ENCODE measurements at places on chromosomes 12 and 14.

- DNase-seq = no peak
These were observed 9.4 kb downstream of the ART4 start for GRCh38 chr12:14833952-14834351.

DNA sequence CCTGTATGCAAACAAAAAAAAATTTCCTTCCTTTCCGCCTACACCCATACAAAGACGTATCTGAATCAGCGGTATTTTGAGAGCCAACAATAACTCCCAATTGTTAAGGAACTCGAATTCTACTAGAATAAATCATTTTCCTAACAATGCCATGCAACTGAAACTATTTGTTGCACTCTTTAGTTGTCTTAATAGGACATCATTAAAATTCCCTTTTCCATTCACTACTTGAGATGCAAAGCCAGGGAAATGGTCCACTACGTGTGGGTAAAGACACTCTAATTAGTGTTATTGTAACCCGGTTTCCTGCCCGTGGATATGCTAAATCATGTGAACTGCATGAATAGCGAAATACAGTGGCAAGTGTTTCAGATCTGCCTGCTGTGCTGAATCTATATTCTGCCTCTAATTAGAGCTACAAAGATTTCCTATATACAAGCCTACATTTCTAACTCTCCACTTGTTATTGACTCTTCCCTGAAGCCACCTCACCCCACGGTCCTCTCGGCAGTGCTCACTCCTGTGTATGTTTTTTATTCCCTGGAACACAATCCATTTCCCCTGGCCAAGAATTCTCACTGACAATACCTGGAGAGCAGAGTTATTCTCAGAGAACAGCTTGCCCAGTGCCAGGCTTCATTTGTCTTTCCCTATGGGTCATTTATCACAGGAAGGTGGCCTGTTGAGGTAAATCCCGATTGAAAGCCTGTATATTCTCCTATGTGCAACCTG is 168.3 kb downstream of the PAWR start:
- DNase-seq = no peak

DNA sequence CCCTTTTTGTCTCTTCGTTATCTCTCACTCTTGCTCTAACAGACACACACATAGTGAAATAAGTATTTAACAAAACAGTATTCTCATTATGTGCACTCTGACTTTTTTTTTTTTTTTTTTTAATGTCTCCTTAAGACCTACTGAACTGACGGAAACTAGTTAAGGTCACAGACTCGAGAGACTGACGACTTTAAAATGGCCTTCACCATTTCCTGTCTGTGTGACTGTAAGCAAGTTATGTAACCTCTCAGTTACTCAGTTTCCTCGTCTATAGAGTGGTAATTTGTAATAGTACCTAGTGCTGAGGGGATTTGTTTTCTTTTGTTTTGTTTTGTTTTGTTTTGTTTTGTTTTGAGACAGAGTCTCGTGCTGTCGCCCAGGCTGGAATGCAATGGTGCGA is 284.8 kb downstream of the FBXL14 start:
- DNase-seq = no peak

GRCh38 chr12:105705765-105706164 is 375.3 kb downstream of the C12orf75 start:
- no peak for DNase-seq

GRCh38 chr12:46831335-46832129 is 5.7 kb upstream of the SLC38A4 start:
- no peak for DNase-seq

- DNase-seq = no peak
These were observed 426.1 kb downstream of the SOX5 start for GRCh38 chr12:23523339-23523738.

- DNase-seq = no peak
These were observed 480.4 kb downstream of the DIO2 start for GRCh38 chr14:79730953-79731352.

DNA sequence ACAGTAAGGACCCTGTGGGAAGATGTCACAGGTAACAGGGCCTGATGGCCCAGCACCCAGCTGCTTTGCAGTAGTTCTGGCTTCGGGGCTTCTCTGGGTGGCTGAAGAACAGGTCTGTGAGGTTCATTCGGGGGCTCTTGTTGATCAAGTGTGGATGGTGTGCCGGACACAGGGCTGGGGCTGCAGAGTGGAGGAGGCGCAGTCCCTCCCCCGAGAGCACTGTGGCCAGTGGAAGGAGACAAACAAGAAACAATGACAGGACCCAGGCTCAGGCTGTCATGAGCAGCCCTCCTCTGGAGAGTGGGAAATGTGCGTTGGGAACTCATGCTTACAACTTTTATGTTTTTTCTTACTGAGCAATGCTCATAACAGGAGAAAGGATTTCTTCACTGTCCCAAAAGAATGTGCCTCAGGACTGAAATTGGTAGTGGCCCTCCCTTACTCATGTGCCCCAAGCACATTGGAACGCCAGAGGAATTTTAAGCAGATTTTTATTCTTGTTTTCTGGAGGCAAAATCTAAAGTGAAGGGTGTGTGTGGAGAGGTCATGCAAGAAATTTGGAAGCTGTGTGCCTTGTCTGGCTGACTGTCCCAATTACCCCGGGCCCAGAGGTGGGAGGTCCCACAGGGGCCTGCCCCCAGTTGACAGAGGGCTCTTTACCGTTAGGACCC is 233.8 kb downstream of the CACNA1C start:
- DNase-seq = no peak

DNA sequence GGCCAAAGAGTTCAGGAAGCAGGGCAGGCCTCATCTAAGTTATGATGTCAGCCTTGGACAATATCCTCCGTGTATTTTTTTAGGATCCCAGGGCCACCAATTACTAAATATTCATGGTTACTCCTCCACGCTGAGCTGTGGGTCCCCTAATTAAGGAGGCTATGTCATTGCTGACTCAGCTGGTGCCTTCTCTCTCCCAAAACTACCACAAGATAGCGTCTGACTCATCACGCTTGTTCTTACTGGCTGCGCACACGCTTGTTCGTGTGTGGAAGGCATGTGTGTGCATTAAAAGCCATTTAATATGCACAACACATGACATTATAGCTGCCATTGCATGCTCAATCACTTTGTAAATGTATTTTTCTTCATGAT is 78.3 kb downstream of the GSC start:
- DNase-seq = no peak

- no peak for DNase-seq
These were observed 866 bp downstream of the KRT79 start for GRCh38 chr12:52832985-52833905.

DNA sequence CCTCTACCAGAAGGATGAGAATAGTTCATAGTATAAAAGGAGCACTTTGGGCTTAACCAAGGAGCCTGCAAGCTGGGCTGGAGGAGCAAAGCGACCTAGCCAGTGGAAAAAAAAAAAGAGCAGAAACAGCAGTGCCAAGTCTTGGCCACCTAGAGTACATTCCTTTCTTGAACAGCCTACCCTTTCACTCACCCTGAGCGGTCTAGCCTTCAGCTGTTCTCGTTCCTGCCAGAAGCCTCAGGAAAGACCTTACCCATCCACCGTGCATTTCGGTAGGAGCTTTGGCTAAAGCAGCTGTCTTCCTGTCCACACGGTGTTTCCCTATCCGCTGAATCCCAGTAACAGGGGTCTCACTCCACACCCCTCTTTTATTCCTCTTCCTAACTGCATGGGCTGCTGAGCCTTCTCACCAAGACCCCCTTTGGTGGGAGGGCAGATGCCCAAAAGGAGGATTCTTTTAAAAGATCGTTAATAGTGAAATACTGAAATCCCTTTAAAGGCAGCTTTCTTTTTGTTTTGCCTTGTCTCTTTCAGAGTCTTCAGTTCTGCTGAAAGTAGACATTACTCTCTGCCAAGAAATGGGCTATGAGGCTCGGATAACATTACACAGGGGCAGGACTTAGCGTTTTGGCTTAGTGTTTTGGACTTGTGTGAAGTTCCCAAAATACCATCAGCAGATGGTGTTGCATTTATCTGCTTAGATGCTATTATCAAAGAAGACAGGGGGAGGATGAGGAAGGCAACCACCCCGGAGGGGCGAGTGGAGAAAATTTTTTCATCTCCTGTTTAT is 88.5 kb upstream of the METAP2 start:
- DNase-seq = no peak

GRCh38 chr14:91997492-91997891 is 42.4 kb downstream of the TRIP11 start:
- no peak for DNase-seq

DNA sequence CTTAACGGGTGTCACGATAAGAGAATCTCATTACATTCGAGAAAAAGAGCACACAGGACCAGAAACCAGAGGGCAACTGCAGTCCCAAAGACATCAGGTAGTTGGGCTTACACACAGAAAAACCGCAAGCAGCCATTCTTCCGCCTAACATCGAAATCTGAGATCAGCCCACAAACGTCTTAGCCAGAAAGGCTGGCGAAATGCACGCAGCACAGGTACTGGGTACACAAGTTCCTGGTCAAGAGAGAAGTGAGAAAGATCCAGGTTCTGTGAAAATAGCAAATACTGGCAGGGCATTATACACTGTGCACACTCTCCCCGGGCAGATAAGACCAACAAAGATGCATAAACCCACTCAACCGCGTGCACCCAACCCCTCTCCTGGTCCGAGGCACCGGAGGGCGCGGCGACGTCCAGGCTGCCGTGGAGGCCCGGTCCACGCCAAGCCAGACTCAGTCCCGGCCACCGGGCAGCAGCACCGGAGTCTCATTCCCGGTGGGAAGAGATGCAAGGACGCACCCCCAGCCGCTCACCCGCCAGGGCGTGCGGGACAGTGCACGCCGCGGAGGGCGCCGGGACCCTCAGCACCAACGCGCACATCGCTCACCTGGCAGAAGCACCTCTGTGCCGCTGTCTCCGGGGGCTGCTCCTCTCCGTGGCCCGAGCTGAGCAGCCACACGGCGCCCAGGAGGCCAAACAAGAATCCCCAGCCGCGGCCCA is 437 bp downstream of the ERO1A start:
- DNase-seq = no peak

- no peak for DNase-seq
These were observed 53.8 kb upstream of the GSC start for GRCh38 chr14:94823556-94824341.

- no peak for DNase-seq
These were observed 36.8 kb downstream of the PPTC7 start for GRCh38 chr12:110546339-110546738.

- no peak for DNase-seq
These were observed 80.3 kb downstream of the DCAF5 start for GRCh38 chr14:69072584-69072983.

GRCh38 chr14:88533064-88533602 is 21.7 kb downstream of the PTPN21 start:
- DNase-seq = no peak

DNA sequence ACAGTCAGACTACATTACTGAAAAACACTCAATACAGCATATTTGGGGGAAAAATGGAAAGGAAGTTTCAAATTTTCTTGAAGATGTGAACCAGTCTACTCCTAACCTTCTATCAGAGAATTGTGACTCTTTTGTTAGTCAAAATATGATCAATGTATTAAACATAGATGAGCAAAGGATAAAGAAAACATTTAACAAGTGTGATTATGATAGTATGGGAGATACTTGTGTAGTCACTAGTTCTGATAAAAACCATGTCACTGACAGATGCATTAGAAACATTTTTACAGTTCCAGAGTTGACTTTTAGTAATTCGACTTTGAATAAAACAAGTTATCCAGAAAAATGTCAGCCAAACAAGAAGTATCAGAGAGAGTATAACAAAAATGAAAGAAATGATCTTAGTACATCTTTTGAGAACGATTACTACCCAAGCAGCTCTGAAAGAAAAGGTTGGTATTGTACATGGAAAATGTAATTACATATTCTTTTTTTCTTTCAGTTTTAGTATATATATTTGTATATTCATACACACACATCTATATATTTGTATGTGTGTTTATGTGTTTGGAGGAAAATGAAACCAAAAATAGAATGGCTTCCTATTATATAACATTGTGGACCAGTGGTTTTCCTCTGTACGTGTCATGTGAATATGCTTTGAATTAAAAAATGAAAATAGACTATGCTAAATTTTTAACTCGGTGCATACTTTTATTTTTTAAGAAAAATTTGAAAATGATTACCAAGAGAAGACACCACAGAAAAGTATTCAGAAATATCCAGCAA is 63.3 kb upstream of the ABCD2 start:
- no peak for DNase-seq

DNA sequence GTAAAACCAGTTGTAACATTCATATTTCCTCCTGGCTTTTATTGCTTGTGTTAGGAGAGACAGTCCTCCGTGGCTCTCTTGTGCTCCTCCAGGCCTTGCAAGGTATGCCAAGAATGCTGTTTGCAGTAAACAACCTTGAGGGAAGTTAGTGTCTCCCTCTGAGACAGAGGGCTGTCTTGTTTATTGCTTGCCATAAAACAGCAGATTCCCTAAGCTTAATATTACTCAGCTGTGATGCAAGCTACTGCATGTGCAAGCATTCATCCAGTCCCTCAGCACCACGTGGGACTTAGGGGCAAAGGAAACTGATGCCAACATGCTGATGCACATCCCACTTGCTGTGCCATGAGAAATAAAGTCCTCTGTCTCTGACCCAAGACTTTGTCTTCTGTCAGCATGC is 6.6 kb downstream of the POMT2 start:
- no peak for DNase-seq

GRCh38 chr12:79842630-79843029 is 92.3 kb downstream of the PPP1R12A start:
- no peak for DNase-seq

GRCh38 chr14:93703941-93704340 is 84.3 kb downstream of the PRIMA1 start:
- DNase-seq = no peak

DNA sequence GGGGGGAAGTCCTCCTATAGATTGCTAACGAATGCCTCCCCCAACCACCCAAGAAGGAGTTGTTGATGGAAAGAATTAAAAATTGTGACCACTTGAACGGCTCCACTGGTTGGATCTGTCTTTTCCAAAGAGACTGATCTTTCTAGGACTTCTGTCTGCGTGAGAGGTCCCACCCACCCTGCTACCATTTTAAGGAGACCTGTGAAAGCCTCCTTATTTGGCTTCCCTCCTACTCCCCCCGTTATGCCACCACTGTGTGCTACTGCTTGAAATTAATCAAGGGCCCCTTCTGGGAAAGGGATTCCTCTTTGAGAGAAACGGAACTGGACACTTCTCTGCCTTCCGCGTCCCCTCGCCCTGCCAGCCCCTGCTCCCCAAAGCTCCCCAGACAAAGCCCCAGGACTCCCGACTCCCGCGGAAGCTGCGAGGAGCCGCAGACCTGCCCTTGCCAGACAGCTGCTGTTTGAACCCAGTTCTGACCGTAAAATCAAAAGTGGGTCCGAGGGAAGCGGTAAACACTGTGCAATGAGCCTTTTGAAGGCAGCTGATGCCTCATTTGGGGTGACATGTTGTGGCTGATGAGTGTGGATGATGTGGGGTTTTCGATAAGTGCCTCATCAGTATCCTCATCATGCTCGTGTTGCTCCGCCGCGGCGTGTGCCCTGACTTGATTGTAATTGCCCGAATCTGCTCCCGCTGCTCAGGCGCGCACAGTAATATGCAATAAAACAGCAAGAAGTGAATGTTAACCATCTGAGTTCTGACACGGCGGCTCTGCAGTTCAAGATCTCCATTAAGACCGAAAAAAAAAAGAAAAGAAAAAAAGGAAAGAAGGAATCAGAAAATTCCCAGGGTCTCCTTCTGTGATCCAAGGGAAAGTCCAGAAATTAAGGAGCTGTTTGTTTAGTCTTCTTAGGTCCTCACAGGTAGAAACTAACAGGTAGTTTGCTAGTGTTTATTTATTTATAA is 48.2 kb downstream of the MBIP start:
- no peak for DNase-seq

Measured in vagina (tissue), 2 donors.